ENCODE measurements at places on chromosomes 13 and 19. TPM values are rescaled to one million over a fixed set of nuclear protein-coding genes. Genes with fewer than 3 reads are reported as not detected.

Gene RNF225
- total RNA-seq, result not detected

Gene CTXN1
- total RNA-seq, result 6.1 TPM

Gene POU4F1
- total RNA-seq, result not detected

Gene SLC6A16
- total RNA-seq, result 0.26 TPM

Gene RAB3D
- 10.1 TPM for total RNA-seq

Gene MATK
- total RNA-seq, result not detected

Gene PSMD8
- total RNA-seq, result 264 TPM

Gene RUBCNL
- total RNA-seq, result not detected

Gene ZNF557
- 7.4 TPM for total RNA-seq

Gene PRTN3
- total RNA-seq, result not detected

Gene UBL5
- total RNA-seq, result 447 TPM

Gene PEX11G
- 1.4 TPM for total RNA-seq

Gene OR10H1
- not detected for total RNA-seq

Gene GGN
- total RNA-seq, result 2.3 TPM

Gene LINGO3
- not detected for total RNA-seq

Gene ADPRHL1
- 1.8 TPM for total RNA-seq

Gene ZNF497
- total RNA-seq, result 0.28 TPM

Gene CNFN
- total RNA-seq, result 0.45 TPM

GRCh38 chr19:12647490-12648071 is 19.0 kb downstream of the MAN2B1 start:
- no peak for DNase-seq

GRCh38 chr19:8363803-8364771 is at the start of gene ANGPTL4:
ANGPTL4 (plus strand) TSS chr19:8364155; CDS start chr19:8364322, 167 bp downstream.
- peak; percentile 59 for DNase-seq

DNA sequence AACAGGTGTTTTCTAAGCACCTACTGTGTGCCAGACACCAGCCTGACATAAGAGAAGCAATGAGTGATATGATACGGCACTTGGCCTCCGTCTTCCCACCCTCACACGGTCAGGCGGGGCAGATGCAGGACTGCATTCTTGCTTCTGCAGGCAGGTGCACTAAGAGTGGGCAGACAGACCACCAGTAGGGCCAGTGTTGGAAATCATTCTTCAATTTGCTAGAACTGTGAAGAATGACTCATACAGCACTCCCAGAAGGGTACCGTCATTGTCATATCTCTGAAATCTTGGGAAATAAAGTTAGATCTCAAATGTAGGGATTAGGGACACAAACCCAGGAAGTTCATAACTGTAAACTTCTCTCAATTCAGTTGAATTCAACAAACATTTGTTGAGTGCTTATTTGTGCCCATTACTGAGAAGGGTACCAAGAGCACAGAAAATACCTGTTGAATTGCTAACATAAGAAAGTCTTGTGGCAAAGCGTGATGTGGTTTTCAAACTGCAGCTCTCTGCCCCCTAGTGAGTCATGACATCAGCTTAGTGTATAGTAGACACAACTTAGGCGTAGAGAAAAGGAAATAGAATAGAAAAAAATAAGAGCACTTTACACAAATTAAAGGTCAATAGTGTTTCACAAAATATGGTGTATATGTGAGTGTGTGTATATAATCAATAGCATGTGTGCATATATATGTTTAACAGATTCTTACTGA is 76.1 kb downstream of the TEX26 start:
- DNase-seq, result no peak

DNA sequence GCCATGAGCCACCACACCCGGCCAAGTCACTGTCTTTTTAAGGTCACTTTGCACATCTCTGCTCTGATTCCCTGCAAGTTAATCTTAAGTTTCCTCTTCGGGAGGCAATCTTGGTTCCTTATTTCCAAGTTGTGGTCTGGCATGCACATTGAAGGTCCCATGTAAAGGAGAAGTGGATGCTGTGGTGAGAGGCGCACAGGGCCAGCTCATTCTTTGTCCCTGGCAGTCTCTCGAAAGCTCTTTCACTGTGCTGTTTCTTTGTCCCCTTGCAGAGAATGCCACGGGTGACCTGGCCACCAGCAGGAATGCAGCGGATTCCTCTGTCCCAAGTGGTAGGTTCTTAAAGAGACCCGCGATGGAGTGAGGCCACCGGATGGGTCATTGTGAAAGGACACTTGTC is 16.4 kb upstream of the C19orf33 start:
- no peak for DNase-seq

DNA sequence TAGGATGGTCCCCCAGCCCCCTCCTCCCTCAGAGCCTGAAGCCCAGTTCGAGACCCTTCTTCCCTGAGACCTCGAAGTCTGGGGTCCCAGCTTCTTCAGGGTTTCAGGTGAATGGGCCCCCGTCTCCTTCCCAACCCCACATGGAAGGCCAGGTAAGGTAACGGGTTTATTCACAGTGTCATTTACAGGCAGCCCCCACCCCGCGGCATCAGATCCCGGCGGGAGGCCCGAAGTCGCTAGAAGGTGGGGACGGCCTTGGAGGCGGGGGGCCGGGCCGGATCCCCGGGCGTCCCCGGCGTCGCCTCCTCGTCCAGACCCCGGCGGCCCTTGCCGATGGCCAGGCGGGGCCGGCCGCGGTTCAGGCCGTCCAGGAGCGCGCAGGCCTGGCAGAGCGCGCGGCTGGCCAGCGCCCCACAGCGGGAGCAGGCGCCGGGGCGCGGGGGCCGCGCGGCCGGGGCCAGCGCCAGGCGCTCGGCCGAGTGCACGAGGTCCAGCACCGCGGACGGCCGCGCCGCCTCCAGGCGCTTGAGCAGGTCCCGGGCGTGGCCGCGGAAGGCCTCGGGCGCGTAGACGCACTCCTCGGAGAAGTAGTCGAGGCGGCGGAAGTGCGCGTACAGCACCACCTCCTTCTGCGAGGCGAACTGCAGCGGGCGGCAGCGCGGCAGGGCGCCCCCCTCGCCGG is 9.7 kb downstream of the CTU1 start:
- no peak for DNase-seq

DNA sequence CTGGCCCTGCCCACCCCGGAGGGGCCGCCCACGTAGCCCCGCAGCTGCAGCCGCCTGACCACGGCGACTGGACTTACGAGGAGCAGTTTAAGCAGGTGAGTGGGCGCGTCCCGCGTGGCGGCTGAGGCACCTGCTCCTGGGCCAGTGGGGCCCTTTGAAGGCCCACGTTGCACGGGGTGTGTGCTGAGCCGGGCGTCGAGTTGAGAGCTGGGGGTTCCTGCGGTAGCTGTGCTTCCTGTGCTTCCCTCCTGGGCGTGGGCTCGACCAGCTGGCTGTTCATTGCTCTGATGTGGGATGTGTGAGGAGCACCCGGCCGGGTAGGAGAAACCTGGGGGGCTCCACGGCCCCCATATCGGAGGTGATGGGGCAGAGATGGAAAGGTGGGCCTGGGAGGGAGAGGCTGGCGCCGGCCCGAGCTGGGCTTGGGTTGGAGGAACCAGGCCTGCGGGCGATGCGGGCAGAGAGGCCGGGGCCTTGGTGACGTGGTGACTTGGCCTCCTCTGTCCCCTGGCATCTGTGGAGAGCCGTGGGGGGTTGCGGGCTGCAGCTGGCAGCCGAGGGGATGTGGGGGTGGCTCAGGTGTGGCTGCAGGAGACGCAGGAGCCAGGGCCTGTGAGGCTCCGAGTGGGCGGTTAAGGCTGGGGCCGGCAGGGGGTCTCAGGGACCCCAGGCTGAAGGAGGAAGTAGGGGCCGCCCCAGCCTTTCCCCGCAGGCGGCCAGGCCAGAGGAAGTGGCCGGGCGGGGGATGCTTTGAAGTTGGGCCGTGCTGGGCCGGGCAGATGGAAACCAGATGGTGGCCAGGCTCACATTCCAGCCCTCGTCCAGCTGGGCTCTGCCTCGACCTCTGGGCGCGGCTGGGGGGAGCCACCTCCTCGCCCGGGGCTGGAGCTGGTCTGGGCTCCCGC is 7.1 kb downstream of the ARID3A start:
- DNase-seq, result peak; percentile 96

GRCh38 chr13:41837629-41838028 is 123.3 kb downstream of the VWA8 start:
- DNase-seq, result no peak

GRCh38 chr19:54191011-54191810 is at the start of gene TSEN34:
TSEN34 (plus strand) TSS chr19:54191308; CDS start chr19:54191365, 57 bp downstream.
- peak; percentile 60 for DNase-seq

- DNase-seq, result peak; percentile 48
These were observed 22.2 kb upstream of the SERPINE3 start for GRCh38 chr13:51317262-51317661.

- no peak for DNase-seq
These were observed 329 bp upstream of the ZNF439 start for GRCh38 chr19:11848200-11848593.

DNA sequence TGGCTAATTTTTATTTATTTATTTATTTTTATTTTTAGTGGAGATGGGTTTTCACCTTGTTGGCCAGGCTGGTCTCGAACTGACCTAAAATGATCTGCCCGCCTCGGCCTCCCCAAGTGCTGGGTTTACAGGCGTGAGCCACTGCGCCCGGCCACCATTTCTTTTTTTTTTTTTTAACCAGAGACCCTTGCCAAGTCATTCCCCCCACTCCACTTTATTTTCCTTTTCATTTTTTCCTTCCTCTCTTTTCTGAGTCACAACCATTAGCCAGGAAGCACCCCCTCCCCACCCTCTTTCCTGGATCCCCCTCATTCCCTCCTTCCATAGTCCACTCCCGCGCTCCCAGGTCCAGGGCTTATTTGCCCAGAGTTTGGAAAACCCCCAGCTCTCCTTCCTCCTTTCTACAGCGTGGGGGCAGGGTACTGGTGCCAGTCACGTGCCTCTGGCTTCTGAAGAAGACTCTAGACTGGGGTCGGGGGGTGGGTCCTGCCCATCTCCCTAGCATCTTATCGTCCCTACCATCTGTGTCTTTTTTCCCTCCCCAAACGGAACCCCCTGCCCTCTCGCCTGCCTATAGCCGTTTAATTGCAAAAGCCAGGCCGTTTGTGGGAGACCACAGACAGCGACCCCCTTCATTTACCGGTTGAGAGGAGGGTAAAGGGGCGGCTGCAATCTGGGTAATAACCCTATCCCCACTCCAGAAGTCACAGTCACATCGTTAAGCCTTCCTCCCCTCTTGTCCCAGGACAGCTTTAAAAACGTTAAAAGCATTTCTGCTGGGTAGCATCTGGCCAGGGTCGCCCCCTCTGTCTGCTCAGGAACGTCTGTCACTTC is 1.1 kb upstream of the CALR start:
- DNase-seq, result no peak

- DNase-seq, result no peak
These were observed 7.0 kb downstream of the PGLYRP1 start for GRCh38 chr19:46015687-46016425.

DNA sequence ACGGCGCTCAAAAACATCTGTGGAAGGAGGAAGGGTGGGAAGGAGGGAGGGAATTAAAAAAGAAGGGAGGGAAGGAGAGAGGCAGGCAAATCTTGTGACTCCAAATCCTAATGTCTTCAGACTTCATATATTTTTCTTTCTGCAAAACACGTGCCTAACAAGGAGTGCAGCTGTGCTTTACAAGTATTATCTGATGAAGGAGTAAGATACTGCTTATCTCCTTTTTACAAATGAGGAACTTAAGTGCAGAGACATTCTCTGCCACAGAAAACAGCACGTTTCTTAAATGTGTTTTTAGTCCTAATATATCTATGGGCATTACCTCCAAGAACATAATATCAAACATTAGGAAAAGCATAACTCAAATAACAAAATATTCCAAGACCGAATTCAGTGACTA is 6.5 kb downstream of the FLT3 start:
- no peak for DNase-seq

GRCh38 chr19:50877338-50877737 is 4.1 kb downstream of the KLK2 start:
- DNase-seq, result no peak

GRCh38 chr19:43584484-43584883 is 8.9 kb downstream of the PINLYP start:
- DNase-seq, result no peak

DNA sequence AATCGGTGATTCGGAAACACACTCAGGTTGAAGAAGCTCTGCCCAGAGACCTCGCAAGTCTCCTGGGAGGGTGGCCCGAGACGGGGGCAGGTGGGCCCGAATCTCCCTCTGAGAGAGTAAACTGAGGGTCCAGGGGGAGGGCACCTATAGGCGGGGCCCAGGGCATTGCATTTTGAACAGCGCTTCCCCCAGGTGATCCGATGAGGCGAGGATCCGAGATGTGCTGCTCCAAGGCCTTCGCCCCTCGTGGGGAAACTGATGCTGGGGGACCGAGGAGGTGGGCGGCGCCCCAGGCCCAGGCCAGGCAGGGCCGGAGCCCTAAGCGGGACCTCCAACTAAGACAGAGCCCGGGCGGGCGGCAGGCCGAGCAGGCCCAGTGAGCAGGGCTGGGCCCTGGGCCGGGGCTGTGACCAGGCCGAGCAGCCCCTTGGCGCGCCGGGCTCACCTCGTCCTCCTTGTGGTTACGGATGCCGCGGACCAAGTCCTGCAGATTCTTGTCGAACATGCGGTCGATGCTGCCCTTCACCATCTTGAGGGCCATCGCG is 500 bp downstream of the AP3D1 start:
- DNase-seq, result no peak

DNA sequence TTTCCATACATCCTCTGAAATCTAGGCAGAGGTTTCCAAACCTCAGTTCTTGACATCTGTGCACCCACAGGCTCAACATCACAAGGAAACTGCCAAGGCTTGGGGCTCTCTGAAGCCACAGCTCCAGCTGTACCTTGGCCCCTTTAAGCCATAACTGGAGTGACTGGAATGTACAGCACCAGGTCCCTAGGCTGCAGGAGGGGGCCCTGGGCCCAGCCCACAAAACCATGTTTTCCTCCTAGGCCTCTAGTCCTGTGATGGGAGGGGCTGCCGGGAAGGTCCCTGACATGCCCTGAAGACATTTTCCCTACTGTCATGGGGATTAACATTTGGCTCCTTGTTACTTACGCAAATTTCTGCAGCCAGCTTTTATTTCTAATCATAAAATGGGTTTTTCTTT is 1093.0 kb upstream of the PCDH9 start:
- DNase-seq, result no peak

DNA sequence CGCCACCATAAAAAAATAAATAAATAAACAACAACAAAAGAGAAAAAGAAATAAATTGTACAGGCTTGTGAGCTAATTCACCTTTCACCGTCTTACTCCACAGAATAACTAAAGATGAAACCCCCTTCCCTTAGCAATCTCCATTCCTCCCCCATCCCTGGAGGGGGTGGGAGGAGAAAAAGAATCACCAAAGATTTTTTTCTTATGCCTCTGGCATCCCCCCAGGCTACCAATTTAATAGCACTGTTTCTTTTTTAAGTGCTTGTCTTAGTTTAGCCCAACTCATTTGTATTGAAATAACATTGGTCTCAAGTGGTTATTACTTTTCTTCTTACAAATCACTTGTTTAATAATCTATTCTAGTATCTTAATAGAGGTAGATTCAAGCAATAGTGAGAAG is 23.9 kb upstream of the KLF5 start:
- no peak for DNase-seq

DNA sequence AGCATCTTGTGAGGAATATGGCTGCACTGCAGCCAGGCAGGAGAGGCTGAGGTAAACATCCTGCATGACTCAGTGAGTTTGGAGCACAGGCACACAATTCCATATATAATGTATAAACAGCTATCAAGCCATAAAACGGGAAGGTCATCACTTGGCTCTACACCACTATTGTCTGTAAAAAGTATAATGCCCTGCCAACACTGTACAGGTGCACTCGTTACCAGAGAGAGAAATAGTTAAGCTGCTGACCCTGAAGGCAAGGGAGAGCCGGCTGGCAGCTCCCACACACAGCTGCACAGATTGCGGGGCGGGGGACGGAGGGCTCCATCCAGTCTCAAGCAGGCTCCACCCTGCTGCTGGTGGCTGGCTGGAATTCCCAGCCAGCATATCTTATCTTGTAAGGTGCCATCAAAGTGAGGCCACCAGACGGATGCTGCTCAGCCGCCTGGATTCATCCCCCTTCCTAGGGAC is 668.1 kb downstream of the SLITRK5 start:
- no peak for DNase-seq
